ENCODE measurements at places on chromosomes 7 and 10.

DNA sequence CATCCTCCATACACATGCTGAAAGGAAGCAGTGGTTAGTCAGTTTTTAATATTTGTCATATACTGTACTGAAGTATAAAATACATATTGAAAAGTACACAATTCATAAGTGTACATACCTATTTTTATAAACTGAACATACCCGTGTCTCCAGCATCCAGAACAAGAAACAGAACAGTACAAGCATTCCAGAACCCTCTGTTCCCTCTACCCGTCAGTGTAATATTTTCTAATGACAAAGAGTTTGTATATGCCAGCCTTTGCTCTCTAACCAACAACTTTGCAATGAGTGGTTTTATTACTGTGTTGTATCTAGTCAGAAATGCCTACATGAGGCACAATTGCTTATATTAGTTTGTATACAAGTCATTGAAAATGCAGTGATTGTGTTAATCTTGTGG lies 18.7 kb upstream of the RAB18 start:
- DNase-seq = no peak

DNA sequence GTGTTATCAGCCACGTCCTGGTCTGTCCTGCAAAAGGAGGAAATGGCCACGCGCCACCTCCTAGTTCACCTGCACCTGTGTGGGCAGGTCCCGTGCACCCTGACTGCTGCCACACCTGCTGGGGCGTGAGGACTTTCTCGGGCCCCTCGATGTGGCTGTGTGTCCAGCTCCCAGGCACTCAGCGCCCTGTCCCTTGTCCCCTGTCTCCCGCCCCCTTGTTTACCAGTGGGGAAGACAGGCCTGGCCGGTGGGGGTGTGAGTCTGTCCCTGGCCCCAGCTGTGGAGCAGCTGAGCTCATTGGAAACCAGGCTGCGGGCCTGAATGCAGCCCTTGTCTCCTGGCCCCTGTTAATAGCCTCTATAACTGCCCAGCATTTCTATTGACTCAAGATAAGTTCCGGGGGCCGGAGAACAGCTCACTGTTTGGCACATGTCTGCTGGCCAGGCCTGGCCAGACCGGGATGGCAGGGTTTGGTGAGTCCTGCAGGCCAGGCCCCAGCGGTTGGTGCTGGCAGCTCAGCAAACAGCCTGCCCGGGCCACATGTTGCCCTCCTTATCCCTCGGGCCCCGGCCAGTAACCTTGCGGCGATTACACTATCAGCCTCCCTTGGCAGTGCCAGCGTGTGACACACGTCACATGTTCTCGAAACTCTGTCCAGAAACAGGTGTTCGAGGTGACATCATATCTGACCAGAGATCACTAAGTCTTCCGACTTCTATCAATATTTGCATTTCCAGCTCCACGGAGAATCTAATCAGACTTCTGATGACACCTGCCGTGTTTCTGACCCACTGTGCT lies 52.1 kb downstream of the FOXL3 start:
- peak; percentile 70 for DNase-seq

DNA sequence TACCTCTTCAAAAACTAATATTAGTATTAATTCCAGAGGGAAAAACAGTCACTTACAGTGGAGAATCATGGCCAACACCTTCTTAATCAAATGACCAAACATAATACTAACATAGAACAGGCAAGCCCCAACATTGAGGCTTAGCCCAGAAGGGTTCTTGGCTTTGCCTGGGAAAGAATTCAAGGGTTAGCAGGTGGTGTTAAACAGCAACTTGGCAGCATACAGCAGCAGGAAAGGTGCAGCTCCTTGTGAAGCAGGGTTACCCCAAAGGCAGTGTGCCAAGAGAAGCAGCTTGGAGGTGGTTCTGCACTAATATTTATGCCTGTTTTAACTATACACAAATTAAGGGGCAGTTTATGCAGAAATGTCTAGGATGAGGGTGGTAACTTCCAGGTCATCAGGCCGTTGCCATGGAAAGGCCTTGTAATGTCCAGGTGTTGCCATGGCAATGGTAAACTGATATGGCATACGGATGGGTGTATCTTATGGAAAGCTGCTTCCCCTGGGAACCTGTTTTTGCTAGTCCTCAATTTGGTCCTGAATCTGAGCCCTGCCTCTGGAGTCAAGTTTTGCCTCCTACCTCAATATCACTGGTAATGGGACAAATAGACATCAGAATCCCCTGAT lies 27.2 kb upstream of the BEND7 start:
- DNase-seq = no peak

GRCh38 chr7:117004899-117005298 lies 51.6 kb downstream of the ST7 start:
- DNase-seq = no peak

GRCh38 chr10:69803809-69804208 lies 2.1 kb downstream of the COL13A1 start:
- no peak for DNase-seq

GRCh38 chr7:2299870-2300512 lies 14.2 kb downstream of the SNX8 start:
- no peak for DNase-seq

DNA sequence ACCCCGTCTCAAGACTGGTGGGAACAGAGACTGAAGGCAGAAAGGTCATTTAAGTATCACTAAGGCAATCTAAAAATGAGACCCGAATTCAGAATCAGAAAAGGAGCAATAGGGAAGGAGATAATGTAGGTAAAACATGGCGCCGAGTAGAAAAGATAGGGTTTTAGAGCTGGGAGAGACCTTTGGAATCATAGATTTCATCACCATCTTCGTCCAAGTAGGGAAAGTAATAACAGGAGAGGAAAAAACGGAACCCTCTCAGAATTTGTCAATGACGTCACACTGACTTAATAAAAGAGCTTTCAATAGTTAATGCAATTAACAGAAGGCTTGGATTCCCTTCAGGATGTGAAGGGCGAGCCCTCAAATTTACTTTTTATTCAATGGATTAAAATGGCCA lies 1.0 kb upstream of the UBN2 start:
- DNase-seq = no peak

GRCh38 chr7:11082552-11083213 lies 109.0 kb downstream of the PHF14 start:
- DNase-seq = no peak

DNA sequence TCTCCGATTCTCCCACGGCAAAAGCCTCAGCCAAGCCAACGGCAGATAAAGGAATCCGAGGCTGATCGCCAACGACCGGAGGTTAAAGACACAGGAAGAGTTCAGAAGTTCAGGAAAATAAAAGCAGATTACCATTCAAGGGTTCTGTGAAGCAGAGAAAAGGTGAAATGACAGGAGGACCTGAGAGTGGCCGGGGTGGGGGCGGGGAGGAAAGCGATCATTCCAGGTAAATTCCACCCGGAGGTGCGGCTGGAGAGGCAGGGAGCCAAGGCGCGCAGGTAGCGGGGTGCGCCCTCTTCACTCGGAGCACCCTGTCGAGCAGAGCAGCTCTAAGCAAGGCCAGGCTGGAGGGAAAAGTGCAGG lies 35.3 kb upstream of the SEPHS1 start:
- no peak for DNase-seq

All from C1 segment of cervical spinal cord (tissue), 14 donors.